ENCODE measurements at places on chromosomes 12 and 14.

- no peak for DNase-seq
These were observed 8.8 kb downstream of the USP15 start for GRCh38 chr12:62268956-62269355.

- DNase-seq = no peak
These were observed 993.9 kb downstream of the GALC start for GRCh38 chr14:86999036-86999435.

GRCh38 chr12:69457433-69457832, 12.8 kb upstream of the FRS2 start:
- DNase-seq = no peak

GRCh38 chr12:120000556-120000955, 11.5 kb downstream of the BICDL1 start:
- DNase-seq = no peak

- DNase-seq = no peak
These were observed 1.7 kb upstream of the EGLN3 start for GRCh38 chr14:33952541-33952940.

DNA sequence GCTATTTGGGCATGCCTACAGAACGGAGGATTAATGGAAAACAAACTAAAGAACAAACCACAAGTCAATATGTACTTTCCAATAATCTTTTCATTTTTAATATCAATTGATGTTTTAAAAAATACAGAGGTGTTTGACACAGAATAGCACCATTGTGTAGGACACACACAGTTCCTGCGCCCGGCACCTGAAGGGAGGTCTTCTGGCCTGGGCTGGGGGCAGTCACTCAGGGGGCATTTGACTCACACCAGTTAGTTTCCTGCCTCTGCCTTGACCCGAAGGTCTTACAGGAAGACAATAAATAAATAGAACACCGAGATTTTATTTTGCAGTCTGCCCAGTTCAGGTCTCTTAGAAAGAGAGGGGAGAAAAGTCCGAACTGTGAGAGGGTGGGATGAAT, 9.5 kb downstream of the TMEM106C start:
- no peak for DNase-seq

DNA sequence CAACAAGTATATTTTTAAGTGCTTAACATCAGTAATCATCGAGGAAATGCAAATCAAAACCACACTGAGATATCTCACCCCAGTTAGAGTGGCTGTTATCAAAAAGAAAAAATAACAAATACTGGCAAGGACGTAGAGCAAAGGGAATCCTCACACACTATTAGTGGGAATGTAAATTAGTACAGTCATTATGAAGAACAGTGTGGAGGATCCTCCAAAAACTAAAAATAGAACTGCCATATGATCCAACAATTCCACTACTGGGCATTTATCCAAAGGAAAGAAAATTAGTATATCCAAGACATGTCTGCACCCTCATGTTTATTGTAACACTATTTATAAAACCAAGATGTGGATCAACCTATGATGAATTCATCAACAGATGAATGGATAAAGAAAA, 149.0 kb upstream of the PWP1 start:
- no peak for DNase-seq
